ENCODE measurements at places on chromosomes 7 and 10.

DNA sequence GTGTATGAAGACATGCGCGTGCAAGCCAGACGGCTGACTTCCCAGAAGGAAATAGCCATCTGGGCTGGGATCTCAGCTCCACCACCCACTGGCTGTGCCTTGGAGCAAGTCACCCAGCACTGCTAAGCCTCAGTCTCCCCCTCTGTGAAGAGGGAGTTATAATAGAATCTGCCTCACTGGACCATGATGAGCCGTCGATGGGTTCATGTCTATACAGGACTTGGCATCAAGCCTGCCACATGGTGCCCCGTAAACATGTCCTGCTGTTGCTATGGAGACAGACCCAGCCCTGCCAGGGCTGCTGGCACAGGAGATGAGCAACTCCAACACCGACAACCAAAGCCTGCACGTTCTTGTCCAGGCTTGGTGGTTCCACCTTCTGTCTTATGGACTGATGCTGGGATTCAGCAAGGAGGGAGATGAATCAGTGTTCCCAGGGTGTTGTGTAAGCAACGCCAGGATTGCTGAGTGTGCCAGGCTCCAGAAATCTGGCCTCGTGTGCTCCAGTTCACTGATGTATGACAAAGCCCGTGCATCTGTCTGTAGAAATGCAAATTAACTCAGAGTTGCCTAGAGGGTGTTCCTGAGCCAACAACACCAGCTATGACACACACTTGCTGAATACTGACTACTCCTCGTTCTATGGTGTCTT, 5.6 kb downstream of the GPR15LG start:
- DNase-seq: peak; percentile 91

- DNase-seq: no peak
Observed at GRCh38 chr7:130383187-130383980, 3.1 kb downstream of the CPA1 start.

DNA sequence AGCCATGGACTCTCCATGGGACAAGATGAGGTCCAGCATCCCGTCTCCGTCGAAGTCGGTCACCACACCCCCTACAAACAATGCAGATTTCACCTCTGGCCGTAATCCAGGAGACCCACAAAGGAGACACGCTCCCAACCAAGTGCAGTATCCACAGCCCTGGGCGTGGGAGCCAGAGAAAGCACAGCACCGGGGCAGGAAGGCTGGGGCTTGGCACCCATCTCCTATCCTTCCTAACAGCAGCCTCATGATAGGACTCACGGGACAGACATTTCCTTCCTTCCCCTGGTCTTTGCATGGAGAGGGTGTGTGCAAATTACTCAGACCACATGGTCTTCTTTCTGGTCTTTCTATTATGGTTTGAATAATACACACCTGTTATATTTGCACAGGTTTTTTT, 46.3 kb downstream of the GOLGA7B start:
- no peak for DNase-seq

DNA sequence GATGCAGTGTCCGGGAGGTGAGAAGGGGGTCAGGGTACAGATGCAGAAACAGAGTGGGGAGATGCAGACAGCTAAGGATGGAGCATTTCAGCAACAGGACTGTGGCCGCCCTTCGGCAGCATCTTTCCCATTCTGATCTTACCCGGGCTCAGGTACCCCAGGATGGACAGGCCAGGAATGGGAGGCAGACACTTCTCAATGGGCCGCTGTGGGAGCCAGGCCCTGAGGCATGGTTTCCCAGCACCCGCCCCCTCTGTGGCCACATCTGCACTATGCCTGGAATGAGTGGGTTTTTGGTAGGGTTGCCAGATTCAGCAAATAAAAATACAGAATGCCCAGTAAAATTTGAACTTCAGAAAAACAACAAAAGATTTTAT, 105.2 kb upstream of the CTBP2 start:
- no peak for DNase-seq

DNA sequence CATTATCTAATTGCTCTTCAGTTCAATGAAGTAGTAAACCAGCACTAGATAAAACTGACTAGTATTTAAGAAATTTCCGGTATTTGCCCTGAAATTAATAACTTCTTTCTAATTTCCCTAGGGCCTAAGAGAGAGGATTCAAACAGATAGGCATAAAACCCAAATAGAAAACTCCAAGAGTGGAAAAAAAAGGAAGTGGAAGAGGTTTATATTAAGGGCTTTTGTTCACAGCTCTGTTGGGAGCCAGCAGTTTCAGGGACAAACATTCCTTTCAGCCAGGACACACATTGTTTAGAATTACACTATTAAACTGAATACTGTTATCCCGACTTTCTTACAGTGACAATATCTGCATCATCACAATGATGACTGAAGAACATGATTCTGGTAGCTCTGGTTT, 3.6 kb downstream of the ODAD2 start:
- DNase-seq: no peak

- peak; percentile 19 for DNase-seq
Observed at GRCh38 chr7:17234030-17234397, 64.4 kb upstream of the AHR start.

- no peak for DNase-seq
Observed at GRCh38 chr10:71847418-71847817, 3.6 kb downstream of the PSAP start.

DNA sequence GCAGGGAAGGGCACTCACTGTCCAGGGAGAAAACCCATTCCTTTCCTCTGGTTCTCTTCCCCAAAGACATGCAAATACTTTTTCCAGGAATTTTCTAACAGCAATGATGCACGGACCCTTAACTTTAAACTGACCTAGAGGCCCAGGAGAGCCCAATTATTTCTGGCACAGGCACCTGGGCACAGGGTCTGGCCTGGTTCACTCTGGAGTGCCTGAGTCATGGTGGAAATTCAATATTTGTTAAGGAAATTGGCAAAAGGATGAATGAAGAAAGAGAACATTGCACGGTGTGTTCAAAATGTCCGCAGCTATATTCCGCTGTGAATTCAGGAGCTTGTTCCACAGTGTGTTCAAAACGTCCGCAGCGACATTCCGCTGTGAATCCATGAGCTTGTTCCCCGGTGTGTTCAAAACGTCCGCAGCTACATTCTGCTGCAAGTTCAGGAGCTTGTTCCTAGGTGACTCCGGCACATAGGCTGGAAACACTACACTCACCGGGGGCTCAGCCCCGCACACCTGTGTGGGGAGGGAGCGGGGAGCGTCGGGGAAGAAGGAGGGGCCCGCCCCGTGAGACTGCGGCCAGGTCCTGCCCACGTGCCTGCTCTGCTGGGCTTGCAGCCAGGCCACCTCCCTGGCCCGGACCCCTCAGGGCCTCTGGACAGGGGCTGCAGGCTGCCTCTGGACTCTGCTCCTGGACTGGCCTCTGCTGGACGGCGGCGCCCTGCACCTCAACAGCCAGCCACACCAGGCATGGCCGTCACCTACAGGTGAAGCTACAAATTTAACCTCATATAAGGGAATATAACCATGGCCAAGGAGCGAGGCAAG, 72.0 kb upstream of the FAM20C start:
- no peak for DNase-seq

GRCh38 chr10:7046615-7047014, 364.2 kb downstream of the SFMBT2 start:
- no peak for DNase-seq

DNA sequence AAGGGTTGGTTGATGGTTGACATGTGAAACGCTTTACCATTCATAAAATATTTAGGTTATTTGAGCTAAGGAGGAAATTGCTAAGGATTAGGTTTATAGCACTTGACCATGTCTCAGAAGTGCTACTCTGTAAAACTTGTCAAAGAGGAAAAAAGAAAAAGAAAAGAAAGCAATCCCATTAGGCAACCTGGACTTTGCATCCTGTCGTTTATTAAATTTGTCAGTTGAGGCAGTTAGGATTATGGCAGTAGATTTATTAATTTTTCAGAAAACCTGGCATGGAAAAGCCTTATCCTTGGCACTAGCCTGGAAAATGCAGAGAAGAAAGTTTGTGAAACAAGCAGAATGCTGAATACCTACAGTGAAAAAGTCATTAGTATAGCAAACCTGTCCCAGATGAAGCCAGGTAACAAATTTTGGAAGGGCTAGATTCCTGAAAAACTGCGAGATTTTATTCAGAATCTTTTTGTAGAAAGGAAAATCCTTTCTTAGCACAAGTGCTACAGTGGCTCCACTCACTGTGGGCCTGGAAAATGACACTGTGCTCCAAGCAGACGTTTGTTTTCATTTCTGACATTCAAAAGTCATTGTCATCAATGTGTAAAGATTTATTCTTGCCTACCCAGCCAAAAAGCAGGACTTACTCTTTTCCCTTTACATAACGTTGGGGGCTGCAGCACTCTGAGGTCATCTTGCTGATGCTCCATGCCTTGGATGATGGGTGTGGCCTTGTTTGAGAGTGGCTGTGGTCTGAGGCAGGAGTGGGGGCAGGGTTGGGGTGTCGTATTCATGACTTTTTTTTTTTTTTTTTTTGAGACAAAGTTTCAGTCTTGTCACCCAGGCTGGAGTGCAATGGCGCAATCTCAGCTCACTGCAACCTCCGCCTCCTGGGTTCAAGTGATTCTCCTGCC, 664.9 kb downstream of the SUGCT start:
- no peak for DNase-seq

GRCh38 chr10:17244700-17245365, 16.8 kb downstream of the VIM start:
- no peak for DNase-seq

DNA sequence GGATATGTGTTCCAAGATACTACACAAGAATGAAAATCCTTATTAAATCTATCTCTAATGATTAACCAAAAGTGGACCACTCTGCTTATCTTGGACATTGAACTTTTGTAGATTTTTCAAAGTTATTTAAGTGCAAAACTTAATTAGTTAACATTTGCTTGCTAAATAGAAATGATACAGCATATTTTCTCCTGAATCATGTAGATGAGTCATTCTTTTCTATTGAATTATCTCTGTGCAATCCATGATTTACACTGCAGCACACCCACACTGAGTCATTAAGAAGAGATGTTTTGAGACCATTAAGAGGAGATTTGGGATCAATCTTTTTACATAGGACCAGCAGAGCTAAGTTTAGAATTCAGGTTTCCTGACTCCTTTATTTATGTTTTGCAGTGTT, 6.6 kb upstream of the ABCC2 start:
- no peak for DNase-seq

GRCh38 chr7:18457832-18458231, 37.7 kb upstream of the HDAC9 start:
- DNase-seq: no peak

GRCh38 chr7:136142583-136142982, 165.4 kb upstream of the MTPN start:
- DNase-seq: no peak

- DNase-seq: no peak
Observed at GRCh38 chr10:68139448-68140272, 30.4 kb downstream of the MYPN start.

GRCh38 chr10:69801094-69801433, 642 bp upstream of the COL13A1 start:
- peak; percentile 60 for DNase-seq

GRCh38 chr10:49080071-49080470, 35.3 kb downstream of the VSTM4 start:
- no peak for DNase-seq

- no peak for DNase-seq
Observed at GRCh38 chr10:71505862-71506261, 109.1 kb downstream of the CDH23 start.
